CD4-positive, alpha-beta T cell treated with Interleukin-6 at 100 ng/mL for 8 hours (primary cell): ENCODE measurements at places on chromosomes 3 and 15.

DNA sequence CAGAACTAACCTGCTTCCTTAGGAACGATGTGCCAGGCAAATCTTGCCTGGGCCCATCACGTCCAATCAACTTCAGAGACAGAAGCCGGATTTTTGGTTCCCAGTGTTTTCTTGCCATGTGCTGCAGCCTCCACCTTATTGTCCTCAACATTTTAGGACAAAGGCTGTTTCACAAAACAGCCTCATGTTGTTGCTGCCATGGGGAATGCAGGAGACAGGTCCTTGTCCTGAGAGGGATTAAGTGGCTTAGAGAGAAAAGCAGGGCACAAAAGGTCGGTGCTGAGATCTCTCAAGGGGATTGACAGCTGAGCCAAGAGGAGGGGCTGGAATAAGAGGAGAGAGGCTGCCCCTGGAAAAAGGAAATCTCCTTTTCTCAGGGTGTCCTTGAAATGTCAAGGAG is 11.3 kb upstream of the NMNAT3 start:
- DNase-seq: no peak

GRCh38 chr3:149581681-149582370 is 76.0 kb downstream of the WWTR1 start:
- DNase-seq: no peak

GRCh38 chr15:98528046-98528725 is 120.2 kb upstream of the IGF1R start:
- DNase-seq: no peak

DNA sequence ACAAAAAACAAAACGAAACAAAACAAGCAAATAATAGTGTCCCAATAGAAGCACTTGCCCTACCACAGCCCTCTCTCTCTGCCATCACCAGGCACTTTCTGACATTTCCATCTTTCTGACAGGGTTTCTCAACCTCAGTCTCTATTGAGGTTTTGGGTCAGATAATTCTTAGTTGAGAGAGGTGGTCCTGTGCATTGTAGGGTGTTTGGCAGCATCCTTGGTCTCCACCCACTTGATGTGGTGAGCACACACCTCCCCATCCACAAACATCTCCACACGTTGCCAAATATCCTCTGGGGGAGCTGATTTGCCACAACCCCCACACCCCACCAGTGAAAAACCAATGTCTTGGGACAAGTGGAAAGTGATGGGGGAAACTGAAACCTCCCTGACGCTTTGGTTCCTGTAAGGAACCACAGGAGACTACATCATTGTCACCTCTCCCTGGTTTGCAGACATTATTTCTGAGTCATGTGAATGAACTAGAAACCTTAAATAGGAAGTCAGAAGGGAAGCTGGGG is 733.7 kb upstream of the CFAP20DC start:
- DNase-seq: no peak

GRCh38 chr15:92819278-92820235 is 80.6 kb upstream of the CHD2 start:
- no peak for DNase-seq

- no peak for DNase-seq
These were observed 339.5 kb upstream of the DNAJC19 start for GRCh38 chr3:181329024-181329423.
